Inflammatory macrophage (primary cell): ENCODE measurements at places on chromosomes 7 and 10.
A peak's percentile ranks its signal among the peaks of the same experiment; 100 is the strongest.

- peak; percentile 80 for DNase-seq
These were observed 116.5 kb downstream of the ZNF438 start for GRCh38 chr10:30915146-30915545.

- no peak for DNase-seq
These were observed 166.5 kb downstream of the LRMDA start for GRCh38 chr10:75597773-75598440.

GRCh38 chr7:5500056-5500776 is 76.6 kb upstream of the TNRC18 start:
- no peak for DNase-seq

DNA sequence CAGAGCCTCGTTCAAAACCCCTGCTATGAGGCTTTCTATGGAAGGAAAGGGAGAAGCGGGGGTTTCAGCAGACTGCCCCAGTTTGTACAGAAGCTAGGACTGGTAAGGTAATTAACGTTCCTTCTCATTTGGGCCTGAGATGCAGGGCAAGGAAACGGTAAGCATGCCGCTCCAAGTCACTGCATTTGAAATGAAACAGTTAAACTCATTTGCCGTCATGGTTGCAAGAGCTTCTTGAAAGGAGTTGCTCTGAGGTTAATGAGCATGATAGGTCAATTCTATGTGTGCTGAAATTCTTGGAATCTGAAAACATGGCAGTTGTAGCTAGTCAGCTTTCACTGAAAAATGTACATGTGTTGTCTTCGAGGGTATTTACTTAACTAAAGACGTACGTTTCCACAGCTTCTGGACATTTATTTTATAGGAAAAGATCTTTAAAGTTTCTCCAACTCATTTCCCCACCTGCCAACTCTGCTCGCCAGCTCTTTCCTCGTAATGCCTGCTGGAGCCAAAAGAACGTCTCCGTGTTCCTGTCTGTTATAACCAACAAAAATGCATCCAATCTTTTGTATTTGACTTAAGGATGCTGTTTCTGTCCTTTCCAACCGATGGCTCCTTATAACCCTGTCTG is 73.3 kb downstream of the ADAM12 start:
- DNase-seq, result no peak

DNA sequence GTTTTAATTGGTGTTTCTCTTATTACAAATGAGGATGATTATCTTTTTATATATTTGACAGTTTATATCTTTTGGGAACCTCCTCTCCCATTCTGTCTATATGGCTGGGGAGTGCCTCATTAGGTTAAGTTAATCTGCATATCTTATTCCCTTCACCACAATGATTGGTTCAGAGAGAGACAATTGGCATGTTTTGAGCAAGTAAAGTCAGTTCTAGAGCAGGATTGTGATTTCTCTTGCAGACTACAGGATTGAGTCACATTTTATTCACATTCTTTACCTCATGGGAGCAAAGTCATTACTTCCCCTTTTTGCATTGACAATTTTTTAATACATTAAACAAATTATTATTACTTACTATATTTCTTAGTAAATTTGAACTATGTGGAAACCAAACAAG is 345.6 kb downstream of the MDFIC start:
- DNase-seq, result no peak

- no peak for DNase-seq
These were observed 151.3 kb downstream of the TRIL start for GRCh38 chr7:28806841-28807240.

- DNase-seq, result no peak
These were observed 204.6 kb downstream of the HDAC9 start for GRCh38 chr7:18700147-18700546.

DNA sequence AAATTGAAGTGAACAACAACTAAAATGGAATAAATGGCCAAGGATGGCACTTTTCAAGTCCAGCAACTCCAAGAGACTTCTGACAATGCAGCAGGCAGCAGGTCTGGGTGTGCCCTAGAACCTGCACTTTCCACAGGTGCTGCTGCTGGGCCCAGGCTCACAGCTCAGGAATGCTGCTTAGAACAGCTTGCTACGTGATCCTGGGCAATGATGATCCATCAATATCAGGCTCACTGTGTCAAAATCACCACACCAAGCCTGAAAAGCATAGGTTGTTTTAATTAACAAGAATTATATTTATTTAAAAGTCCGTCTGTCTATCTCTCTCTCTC is 148.4 kb downstream of the TNS3 start:
- DNase-seq, result no peak

- DNase-seq, result no peak
These were observed 472.1 kb downstream of the SEMA3D start for GRCh38 chr7:84714765-84715164.

DNA sequence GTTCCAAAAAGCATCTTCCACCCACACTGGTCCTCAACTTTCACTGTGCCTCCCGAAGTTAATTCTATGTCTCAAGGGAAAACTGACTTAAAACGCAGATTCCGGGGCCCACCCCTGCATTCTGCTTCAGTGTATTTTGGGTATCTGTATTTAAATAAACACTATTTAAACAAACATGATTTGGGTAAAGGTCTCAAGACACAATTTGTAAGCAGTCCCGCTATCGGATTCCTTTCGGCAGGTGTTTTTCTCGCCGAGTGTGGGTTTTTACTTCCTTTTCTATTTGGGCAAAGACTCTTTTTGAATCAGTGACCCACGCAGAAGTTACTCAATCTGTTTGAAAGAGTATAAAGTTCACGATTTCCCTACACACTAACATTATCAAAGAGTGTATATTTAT is 1.2 kb downstream of the PDIA4 start:
- peak; percentile 54 for DNase-seq

DNA sequence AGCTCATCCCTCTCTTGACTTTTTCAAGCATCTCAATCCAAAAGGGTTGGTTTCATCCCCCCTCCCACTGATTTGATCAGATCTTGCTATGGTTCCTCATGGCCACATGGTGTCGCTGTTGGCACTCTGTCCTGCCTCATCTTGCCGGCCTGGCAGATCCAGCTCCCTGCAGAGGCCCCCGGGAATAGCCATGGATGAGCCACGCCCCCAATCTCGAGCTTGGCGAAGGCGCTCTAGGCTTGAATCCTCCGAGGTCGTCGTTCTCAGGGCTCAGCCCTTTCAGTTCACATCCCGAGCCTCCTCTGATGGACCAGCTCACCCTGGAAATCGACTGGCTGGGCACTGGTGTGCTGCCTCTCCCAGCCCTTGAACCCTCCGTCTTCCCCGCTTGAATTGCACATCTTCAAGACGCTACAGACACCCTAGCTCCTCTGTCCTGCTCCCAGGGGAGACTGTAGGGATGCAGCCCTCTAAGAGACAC is 628.7 kb downstream of the TYW1 start:
- DNase-seq, result peak; percentile 7

- no peak for DNase-seq
These were observed 165.5 kb downstream of the ANK3 start for GRCh38 chr10:60224066-60224705.

GRCh38 chr7:20158684-20159083 is 58.5 kb downstream of the MACC1 start:
- DNase-seq, result peak; percentile 19

DNA sequence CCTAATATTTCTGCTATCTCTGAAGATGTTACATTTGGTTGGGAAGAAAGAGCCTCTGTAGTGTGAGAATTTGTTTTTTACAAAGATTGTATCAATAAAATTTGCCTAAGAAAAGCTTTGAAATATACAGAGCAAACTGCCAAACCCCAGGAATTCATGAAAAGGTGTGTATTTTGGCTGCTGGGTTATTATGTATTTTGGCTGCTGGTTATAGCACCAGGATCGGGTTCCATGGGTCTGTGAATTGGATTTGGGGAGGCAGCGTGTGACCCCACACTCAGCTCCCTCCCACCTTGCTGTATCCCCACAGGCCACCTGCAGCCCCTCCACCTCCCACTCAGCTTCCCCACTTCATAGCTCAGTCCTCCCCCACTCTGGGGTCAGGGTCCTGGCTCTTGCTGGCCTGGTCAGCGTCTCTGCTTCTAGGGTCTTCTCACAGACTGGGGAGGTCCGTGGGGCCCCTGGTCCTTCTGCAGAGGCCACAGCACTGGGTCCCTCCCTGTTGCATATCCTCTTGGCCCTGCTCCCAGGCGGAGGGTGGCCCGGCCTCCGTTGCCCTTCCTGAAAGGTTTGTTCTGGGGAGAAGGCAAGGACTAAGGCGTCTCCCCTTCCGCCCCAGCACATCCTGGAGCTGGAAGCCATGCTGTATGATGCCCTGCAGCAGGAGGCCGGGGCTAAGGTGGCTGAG is 24.0 kb upstream of the DPYSL4 start:
- no peak for DNase-seq

- no peak for DNase-seq
These were observed 161.4 kb downstream of the AGMO start for GRCh38 chr7:15400440-15400839.

DNA sequence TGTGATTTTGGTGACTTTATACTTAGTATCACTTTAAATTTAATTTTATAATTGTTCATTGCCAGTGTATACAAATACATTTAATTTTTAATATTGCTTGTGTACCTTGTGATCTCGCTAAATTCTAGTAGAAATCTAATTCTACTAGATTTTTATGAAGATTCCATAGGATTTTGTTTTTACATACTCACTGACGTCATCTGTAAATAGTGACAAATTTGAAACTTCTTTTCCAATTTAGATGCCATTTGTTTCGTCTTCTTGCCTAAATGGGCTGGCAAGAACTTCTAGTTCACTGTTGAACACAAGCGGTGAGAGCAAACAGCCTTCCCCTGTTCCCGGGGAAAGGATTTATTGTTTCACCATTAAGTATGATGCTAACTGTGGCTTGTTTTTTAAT is 17.3 kb upstream of the PNLIPRP3 start:
- no peak for DNase-seq

- no peak for DNase-seq
These were observed 250.9 kb downstream of the SFMBT2 start for GRCh38 chr10:7159928-7160327.
